ENCODE measurements at places on chromosomes 2 and 18.

- DNase-seq, result no peak
Observed at GRCh38 chr2:45904267-45904945, 252.9 kb downstream of the PRKCE start.

- DNase-seq, result no peak
Observed at GRCh38 chr18:8895341-8895740, 190.0 kb downstream of the MTCL1 start.

GRCh38 chr2:8539743-8540551 lies 141.9 kb upstream of the ID2 start:
- no peak for DNase-seq

DNA sequence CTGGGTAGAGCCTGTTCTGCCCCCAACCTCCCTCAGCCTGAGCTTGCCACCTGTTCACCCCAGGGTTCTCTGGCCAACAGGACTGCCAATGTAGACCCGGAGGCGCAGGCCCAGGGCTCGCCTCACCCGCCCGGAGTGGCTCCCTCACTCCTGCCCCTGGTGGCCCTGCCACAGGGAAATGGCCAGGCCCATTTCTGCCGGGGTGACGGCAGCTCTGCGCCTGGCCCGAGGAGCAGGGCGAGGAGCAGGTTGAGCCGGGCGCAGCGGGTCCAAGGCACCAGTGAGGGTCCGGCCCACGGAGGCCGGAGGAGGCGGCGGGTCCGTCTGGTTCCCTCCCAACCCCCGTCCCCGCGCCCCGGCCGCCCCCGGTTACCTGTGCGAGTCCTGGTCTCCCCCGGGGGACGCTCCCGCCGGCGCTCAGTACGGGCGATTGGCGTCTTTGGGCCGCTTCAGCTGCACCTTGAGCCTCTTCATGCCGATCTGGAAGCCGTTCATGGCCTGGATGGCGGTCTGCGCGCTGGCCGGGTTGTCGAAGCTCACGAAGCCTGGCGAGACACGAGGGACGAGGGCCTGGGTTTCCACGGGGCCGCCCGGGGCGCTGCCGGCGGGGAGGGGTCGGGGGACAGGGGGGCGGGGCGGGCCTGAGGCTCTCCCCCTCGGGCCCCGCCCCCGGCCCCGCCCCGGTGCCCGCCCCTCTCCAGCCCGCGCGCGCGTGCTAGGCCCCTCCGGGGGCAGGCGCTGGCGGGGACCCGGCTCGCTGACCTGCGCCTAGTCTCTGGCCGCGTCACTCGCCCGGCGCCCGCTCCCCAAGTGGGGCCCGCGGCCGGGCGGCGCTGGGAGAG lies 312.0 kb downstream of the CELF4 start:
- DNase-seq, result no peak

GRCh38 chr18:58541146-58541788 lies 87.6 kb downstream of the ALPK2 start:
- no peak for DNase-seq

DNA sequence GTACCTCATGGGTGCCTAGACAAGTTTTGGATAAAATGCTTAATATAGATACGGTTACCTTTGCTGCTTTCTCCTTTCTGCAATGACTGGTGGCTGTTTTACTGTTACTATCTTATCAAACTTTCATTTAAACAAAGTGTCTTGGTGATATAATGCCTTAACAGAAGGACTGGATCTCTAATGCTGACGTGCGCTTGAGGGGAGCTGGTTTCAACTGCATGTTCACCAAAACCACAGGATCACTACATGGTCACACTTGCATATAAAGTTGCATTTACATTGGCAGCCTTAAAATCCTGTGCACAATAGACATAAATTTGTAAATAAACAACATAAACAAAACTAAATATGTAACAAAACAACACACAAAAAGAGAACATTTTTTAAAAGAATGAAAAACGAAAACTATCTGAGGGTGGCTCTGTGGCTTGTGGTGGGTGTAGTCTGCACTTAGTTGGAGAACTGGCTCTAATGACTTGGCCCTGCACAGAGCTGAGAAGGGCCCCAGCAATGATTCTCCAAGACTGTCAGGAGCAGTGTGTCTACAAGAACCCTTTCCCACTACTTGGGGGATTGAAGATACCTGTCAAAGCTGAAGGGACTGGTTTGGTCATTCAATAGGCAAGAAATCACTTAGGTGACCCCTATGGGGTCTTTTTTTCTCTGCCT lies 135.5 kb downstream of the UXS1 start:
- DNase-seq, result no peak

DNA sequence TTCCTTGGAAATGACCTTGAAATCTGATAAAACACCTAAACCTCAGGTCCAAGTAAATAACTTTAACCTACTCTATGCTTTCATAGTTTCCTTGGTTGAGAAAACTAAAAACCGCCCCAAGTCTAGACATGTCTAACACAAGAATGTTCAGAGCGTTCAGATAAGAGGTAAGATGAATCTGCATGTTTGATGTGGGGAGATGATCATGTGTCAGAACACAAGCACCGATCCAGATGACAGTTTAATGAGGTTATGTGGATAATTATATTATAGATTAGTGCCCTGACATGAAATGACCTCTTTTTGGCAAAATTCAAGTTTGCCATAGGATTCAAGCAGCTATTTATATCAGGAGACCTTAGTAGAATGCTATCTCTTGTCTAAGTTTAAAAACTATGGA lies 729.8 kb upstream of the SOX11 start:
- DNase-seq, result no peak

- no peak for DNase-seq
Observed at GRCh38 chr18:35378574-35378896, 1.4 kb upstream of the ZNF396 start.

DNA sequence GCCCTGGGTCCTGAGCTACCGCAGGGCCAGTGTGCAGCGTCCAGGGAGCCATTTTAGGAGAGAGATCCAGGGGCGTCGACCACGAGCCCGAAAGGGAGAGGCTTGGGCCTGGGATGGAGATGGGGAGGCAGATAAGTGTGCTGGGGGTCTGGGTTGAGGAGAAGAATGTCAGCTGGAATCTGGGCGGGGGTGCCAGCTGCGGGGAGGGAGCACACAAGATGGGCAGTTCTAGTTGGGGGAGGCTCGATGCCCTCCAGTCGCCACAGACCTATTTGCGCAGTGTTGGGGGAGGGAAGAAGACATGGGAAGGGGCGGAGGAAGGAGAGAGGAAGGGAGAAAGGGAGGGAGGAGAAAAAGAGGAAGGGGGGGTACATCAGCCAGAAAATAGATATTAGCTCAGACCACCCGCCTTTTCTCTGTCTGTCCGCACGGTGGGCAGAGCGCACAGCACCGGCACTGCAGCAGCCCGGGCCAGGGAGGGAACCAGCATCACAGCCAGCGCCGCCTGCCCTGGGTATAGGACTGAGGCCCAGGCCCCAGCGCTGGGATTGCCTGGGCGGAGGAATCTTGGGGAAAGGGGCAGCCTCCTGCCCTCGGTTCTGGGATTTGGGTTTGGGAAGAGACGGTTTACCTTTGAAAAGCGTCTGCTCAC lies 1.9 kb upstream of the HOXD11 start:
- no peak for DNase-seq

DNA sequence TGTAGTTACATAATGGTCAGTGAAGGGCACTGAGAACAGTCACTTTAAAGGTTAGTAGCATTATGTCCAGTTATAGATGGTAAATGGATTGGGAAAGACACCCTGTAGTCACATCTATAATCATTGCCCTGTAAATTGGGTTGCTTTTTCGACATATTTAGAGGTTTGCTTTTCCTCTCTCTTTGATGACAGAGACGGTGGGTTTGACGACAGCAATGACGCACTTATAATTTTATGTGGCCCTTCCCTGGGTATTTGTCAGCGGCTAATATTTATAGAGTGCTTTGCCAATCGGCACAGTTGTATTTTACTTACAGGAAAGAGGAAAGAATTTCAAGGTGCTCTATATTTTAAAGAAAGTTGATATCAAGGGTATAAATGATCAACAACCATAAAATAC lies 2.8 kb downstream of the CPS1 start:
- no peak for DNase-seq

GRCh38 chr18:13268158-13269012 lies 49.8 kb downstream of the LDLRAD4 start:
- DNase-seq, result no peak

- DNase-seq, result no peak
Observed at GRCh38 chr2:120347396-120348060, 1.6 kb downstream of the INHBB start.

- no peak for DNase-seq
Observed at GRCh38 chr2:217393585-217394032, 533.7 kb upstream of the TNP1 start.

- no peak for DNase-seq
Observed at GRCh38 chr2:200054681-200055468, 99.5 kb downstream of the MAIP1 start.

GRCh38 chr2:9578467-9579235 lies 23.0 kb upstream of the ADAM17 start:
- DNase-seq, result no peak

GRCh38 chr18:50679056-50679455 lies 119.2 kb downstream of the MAPK4 start:
- no peak for DNase-seq

DNA sequence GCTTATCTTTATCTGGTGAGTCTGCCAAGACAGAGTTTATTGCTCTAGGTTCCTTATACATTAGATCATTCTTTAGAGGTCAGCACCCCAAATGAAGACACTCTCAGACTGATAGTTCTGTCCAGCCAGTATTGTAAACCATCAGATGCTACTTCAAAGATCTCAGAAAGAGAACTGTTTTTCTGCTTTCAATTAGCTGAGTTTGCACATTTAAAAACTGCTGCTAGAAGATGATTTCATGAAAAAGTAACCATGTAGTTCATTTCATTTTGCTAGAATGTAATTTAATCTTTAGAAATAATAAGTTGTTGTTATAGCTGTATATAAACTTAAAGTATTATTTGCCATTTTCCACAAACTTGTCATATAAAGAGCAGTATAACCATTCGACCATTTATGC lies 344.5 kb upstream of the ATP5MC3 start:
- DNase-seq, result no peak

DNA sequence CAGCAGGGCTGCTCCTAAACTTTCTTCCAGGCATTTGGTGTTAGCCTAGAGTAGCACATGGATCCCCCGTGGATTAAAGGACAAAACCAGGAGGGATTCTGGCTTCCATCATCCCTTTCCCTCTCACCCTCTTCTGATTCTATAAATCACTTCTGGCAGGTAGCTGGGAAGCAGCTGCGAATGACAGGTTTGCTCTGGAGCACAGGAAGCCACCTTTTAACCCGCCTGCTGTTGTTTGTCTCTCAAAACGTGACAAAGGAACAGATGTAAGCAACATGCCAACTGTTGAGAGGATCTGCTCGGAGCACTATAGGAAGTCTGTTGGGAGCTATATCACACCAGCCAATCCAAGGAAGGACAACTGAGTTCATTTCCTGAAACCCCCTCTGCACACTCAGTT lies 101.9 kb downstream of the ACTR2 start:
- DNase-seq, result no peak

DNA sequence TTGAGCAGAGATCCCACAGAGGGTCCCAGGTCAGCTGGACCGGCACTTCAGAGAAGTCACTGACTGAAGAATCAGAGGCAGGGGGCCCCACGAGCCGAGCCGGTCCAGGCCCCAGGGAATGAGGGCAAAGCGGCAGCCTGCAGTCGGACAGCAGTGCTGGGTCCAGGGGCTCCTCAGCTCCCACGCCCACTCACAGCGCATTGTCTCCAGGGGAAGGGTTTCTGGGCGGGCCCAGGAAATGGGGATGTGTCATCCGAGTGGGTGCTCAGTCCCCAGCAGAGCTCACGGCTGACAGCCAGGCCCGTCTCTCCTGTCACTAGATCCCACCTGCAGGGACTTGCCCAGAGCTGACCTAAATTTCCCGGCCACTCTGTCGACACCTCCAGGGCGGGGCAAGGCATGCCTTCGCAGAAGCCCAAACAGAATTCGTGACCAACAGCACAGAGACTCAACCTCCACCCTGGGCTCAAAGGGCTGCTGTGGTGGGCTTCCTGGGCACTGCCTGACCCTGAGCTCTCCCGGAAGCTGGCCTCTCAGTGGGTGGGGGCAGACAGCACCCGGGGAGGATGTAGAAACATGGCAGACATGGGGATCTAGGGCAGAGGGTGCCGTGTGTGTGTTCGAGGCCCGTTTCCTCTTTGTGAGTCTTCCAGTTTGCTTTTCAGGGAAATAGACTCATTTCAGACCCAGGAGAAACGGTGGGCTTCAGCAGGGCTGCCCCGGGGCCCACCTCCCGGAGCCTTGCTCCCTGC lies 42.1 kb upstream of the TAF1B start:
- no peak for DNase-seq

- no peak for DNase-seq
Observed at GRCh38 chr2:240178564-240178963, 38.1 kb upstream of the OTOS start.

DNA sequence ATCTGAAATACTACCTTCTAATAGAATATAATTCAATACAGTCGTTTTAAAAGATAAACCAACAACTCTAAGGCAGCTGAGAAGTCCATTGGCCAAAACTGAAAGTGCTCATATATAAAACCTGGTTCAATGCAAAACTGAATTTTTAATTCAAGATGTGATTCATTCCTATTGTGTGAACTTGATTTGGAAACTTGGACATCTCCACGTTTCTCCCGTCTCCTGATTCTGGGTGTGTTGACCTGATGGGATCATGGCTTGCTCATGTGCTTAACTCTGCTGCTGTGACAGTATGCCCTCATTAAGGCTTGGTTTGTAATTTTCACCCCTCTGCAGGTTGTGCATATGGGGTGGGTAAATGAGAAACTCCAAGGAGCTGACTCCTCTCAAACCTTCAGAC lies 166.3 kb upstream of the TPO start:
- no peak for DNase-seq

DNA sequence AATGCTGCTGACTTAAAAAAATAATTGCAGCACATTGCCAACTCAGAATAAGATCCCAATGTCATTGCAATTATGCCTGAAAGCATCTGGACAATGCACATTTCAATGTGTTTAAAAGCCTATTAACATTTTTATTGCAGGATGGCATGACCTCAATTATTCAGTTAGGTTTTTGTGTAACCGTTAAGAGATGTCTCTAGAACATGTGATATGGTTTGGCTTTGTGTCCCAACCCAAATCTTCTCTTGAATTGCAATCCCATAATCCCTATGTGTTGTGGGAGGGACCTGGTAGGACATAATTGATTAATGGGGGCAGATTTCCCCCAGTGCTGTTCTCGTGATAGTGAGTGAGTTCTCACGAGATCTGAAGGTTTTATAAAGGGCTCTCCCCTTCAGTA lies 43.2 kb upstream of the ZC3H15 start:
- DNase-seq, result no peak

DNA sequence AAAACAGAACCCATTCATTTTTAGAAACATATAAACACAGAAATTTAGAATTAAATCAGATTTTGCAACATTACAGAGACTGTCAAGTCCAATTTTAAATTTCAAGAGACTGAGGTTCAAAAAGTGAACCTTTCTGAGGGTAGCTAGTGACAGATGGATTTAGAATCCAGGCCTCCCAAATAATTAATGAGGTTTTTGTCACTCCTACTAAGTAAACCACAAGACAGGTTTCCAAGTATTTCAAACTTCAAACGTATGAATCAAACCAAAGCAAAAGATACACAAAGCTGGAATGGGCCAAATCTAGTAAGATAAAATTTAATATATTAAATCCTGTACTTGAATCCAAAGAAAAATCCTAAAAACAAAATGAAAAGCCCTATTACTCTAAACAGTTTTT lies 25.3 kb downstream of the PPP4R3B start:
- DNase-seq, result no peak

Measured in activated CD8-positive, alpha-beta memory T cell treated with anti-CD3 and anti-CD28 coated beads for 1 hour (primary cell).